ENCODE measurements at places on chromosomes 4 and X.

DNA sequence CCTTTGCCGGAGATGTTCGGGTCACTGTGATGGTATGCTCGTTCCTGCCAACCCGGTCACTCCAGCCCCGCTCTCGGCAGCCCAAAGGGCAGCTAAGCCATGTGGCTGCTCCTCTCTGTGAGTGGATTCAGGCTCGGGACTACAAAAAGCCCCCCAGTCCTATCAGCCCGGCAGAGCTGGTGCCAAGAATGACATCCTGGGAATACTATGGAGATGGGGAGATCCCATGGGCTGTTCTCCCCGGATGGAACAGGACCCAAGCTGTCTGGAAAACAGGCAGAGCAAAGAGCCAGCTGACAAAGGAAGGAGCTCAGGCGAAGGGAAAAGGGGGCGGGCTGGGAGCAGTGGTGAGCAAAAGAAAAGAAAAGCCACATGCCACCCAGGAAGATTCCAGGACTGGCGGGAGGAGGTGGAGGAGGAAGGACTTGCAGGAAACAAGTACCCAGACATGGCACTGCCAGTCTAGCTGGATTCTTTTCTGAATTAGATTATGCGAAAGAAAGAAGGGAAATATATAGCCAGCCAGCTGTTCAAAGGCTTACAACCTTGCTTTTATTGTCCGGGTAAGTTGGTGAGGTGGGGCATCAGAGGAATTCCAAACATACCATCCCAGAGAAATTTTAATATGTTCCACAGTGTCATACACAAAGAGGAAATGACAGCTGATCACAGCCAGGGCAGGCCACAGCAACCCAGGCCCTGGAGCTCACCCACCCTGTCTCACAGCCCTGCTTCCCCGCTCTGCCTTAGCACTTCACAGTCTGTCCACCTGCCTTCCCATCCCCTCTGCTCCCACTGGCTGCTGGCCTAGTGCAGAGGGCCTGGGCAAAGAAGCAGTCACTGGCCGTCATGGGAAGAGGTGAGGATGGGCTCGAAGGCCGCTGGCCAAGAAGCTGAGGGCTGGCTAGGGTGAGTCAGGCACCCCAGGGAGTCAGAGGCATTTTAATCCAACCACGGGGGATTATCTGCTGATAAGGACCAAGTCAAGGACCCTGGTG is 3.4 kb downstream of the NDP start:
- no peak for DNase-seq

- no peak for DNase-seq
Measured at GRCh38 chrX:33855251-33855650, 276.9 kb downstream of the FAM47A start.

GRCh38 chrX:21490341-21490740 is 116.1 kb downstream of the CNKSR2 start:
- peak; percentile 1 for DNase-seq

GRCh38 chr4:142707401-142707800 is 138.7 kb downstream of the INPP4B start:
- no peak for DNase-seq

DNA sequence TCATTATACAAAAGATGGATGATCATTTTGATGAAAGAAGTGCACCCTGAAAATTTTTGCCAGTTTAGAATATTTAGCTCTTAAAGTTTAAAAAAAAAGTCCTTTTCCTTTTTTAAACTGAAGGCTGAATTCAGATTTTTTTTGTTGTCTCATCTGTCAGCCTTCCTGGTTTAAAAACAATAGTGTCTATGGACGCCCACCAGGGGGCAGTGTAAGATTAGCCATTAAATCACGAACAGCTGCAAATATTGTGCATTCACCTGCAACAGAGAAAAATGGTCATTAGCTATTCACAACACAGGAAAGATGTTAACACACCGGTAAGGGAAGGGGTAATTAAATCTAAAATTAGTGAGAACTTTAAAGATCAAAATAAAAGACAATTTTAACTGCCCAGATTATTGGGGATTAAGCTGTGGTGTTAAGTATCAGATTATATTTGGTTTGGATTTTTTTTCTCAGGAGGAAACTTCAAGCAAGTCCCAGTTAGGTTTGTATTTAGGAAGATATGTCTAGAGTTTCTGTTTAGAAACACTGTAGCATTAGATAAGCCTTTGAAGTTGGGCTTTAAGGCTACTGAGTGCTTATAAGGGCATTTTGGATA is 4.4 kb upstream of the CXorf38 start:
- DNase-seq = peak; percentile 2

GRCh38 chr4:76559236-76560071 is 124.4 kb downstream of the SHROOM3 start:
- peak; percentile 57 for DNase-seq

GRCh38 chr4:40246938-40247337 is 50.1 kb downstream of the RHOH start:
- DNase-seq = no peak

DNA sequence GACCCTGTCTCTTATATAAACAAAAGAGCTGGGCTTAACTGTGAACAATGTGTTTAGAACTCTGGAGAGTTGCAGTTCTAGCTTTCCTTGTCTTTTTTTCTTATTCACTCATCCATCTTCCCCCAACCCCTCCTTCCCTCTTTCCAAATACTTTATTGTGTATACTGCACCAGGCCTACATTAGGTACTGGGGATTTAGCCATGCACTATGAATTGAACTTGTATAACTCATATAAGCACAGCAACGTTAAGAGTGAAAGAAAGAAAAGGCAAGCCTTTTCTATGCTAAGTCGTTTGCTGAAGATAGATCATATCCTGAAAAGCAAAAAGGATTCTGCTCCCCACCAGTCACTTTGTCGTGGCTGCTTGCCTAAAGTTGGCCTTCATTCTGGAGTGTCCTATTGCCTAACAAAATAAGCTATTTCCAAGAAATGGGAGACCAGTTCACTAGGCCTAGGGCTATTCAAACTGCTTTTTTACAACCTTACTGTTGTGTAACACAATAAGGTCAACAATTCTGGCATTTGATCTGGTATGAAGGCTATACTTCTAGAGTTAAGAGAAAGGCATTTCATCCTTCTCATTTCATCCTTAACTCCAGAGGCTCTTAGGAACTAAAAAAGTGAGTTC is 32.2 kb downstream of the CCNI start:
- no peak for DNase-seq

DNA sequence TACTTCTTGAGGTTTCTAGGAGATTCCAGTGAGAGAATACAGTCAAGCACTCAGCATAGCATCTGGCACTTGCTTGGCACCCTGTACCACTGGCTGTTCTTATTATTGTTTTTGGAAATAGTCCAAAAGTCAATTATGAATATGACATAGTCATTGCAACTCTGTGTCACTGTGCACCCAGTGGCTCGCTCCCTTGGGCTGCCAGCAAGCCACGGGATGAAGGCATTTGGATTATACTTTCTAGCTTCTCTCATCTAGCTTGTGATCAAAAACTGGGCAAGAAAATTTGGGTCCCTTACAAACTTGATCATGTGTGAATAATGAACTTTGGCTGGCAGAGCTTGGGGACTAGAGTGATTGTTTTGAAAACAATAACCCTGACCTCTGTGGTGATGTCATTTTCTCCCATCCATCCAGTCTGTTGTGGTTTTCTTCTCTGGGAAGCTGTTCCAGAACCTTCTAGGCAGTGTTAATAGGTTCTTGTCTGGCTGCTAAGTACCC is 32.7 kb upstream of the LIMCH1 start:
- peak; percentile 33 for DNase-seq

DNA sequence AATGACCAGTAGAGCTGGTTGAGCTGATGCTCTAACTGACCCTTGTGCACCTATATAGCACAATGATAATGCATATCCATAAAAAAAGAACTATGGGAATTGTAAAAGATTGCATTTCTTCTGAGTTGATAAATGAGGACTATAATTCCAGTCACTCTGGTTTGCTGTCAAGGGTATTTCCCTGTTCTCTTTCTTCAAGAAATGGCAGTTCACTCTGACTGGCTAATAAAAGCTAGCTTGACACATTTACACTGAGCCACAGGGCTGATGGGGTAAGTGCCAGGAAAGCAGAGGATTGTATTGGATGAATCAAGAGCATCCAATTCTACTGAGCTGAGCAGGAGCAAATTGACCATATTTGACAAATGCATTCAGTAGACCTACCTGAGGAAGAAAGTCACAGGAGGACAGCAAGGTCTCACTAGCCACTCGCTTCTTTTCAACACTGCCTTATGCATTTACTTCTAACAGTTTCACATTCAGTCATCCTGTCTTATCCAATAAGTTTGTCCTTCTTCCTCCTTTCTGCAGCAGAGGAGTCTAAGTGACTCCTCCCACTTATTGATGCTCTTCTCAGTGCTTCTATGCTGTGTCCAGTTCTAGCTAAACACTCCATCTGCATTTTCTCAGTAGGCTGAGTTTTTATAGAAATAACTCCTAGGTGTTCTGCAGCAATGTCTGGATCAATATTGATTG is 43.0 kb downstream of the RBMX2 start:
- no peak for DNase-seq

DNA sequence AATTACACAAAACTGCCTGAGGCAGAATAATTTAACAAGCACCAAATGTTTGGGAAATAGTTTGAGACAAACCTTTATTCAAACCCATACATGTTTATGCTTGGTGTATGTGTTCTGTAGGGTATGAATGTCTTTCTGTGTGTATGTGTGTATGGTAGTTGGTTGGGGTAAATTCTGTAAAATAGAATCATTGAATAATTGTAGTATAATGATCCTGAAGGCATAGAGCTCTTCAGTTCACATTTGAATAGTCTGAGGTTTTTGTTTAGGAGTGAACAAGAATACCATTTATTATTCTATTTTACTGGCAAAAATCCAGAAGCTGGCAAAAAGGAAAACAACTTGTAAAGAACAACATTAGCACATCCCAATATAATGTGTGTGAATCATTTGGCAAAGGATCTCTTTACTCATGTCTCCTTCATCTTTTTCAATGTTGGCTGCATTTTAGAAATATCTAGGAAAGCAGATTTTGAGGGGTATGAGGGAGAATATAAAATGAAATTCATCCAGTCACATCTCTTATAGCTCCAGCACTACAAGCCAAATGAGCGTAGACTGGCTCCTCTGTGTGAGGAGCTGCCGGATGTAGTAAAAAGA is 360.0 kb downstream of the CHIC1 start:
- DNase-seq = no peak

- no peak for DNase-seq
Measured at GRCh38 chr4:120281581-120281980, 214.9 kb upstream of the MAD2L1 start.

All from kidney glomerular epithelial cell (primary cell).